ENCODE measurements at places on chromosomes 6 and 20.

DNA sequence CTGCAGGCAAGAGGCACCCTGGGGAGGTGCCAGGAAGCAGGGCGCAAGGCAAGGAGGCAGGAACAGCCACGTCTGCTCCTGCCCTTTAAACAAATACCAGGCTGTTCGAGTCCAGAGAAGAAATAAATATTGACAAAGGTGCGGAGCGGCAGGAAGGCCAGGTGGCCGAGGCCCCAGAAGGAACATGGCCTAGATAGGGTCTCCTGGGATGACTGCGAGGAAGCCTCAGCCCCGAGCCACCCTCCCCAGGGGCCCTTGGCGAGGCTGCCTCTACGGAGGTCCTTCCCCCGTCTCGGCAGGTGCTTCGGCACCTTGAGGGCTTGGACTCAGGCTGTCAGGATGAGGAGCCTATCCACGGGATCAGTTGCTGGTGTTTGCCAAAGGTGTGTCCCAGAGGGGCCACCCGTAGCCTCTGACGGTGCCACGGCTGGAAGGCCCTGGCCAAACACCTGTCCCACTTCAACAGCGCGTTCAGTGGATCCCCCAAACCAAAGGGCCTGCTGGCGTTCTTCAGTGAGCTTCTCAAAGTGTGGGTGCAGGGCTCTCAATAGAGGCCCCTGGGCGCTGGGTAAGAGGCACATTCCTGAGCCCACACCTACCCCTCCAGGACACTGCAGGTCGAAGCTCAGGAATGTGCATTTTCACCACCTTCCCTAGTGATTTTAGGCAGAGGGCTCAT lies 39.8 kb downstream of the SNX5 start:
- DNase-seq = no peak

GRCh38 chr6:142592876-142593275 lies 291.1 kb downstream of the ADGRG6 start:
- DNase-seq = no peak

DNA sequence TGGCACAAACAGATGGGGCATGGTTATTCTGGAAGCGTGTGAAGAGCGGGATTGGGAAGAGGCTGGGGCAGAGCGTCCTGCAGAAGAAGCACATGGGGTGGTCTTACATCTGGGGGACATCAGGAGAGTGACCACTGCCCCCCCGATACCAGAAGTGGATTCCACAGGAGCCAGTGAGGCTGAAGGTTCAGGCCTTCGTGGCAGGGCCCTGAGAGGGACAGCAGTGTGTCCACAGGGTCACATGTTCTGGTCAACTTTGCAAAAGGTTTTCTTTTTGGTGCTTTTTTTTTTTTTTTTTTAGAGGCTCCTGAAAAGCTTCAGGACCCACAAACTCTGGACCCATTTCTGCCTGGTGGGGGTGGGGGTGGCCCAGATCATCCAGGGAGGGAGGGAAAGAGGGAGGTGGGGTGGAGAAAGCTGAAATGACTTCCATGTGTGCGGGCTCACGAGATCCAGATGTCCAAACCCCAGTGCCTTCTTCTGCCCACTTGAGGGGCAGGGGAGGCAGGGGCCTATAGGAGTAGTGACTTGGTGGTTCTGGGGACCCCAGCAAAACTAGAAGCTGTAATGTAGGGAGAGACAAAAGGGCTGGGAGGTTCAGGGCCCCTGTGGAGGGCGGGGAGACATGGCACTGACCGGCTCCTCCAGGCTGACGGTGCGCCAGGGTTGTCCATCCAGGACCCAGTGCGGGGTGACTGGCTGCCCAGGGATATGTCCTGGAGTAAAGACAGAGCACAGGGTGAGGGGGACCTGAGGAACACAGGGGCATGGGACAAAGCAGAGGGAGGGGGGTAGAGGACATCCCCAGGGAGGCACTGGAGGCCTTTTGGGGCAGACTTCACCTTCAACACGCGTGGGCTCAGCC lies 2.7 kb downstream of the ADAM33 start:
- DNase-seq = no peak

DNA sequence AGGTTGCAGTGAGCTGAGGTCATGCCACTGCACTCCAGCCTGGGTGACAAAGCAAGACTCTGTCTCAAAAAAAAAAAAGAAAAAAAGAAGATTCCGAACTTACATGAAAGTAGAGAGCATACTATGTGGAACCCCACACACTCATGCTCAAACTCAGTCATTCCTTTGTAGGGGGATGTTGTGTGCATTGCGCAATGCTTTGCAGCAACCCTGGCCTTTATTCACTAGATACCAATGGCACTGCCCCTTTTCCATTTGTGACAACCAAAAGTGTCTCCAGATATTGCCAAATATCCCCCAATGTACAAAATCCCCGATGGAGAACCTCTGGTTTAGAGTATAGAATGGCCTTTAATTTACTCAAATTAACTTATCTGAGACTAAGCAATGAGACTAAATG lies 158.6 kb downstream of the GJA1 start:
- DNase-seq = no peak

DNA sequence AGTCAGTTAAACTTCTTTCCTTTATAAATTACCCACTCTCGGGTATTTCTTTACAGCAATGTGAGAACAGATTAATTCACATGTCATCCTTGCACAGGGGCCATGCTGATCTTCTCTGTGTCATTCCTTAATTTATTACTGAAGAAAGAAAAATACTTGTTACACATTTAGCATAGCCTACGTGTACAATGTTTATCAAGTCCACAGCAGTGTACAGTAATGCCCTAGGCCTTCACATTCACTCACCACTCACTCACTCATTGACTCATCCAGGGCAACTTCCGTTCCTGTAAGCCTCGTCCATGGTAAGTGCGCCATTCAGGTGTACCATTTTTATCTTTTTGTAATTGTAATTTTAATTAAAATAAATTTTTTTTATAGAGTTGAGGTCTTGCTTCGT lies 73.6 kb downstream of the RSPH3 start:
- DNase-seq = peak; percentile 36

All from choroid plexus epithelial cell (primary cell).